Psoas muscle (tissue), 8 donors: ENCODE measurements at places on chromosomes 7 and 10. TPM values are rescaled to one million over a fixed set of nuclear protein-coding genes. Genes with fewer than 3 reads are reported as not detected.

GRCh38 chr10:78471326-78471722 is 437.7 kb downstream of the RPS24 start:
- H3K27me3 ChIP-seq, result no peaks in the 10 kb centered on the region
- no peaks in the 10 kb centered on the region for H3K4me1 ChIP-seq
- DNase-seq, result no peak
- H3K27ac ChIP-seq, result no peak overlapping the region

DNA sequence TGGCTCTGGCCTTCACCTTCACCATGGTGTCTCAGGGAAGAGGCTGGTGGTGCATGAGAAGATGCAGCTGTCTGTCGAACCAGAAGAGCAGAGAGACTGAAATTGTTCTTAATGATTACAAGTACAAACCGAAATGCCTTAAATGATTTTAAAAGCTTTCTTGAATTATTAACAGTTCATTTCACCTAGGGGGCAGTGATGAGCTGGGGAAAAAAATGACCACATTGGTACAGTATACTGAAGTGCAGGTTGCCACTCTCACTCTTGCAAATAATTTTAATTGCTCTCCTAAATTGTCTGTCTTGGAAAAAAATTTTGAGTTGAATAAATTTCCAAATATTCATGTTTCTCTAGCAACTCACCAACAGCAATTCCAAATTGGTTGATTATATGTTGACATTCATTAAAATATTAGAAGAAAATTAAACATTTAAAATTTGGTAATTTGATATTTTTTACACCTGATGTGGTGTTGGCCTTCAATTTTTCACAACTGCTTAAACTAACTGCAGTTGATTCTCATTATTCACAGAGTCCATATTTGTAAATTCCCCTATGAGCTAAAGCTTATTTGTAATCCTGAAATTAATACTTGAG is 692.6 kb downstream of the ZWINT start:
- no peaks in the 10 kb centered on the region for H3K36me3 ChIP-seq
- H3K4me1 ChIP-seq, result no peaks in the 10 kb centered on the region
- H3K27me3 ChIP-seq, result no peaks in the 10 kb centered on the region
- H3K4me3 ChIP-seq, result no peak overlapping the region
- no peak overlapping the region for H3K27ac ChIP-seq

- DNase-seq, result no peak
- no peak overlapping the region for H3K4me3 ChIP-seq
- no peaks in the 10 kb centered on the region for H3K4me1 ChIP-seq
- no peak overlapping the region for H3K27ac ChIP-seq
- H3K27me3 ChIP-seq, result peaks cover 16% of the 10 kb centered on the region
- H3K36me3 ChIP-seq, result no peaks in the 10 kb centered on the region
These were observed 73.0 kb downstream of the COL26A1 start for GRCh38 chr7:101435461-101436220.

DNA sequence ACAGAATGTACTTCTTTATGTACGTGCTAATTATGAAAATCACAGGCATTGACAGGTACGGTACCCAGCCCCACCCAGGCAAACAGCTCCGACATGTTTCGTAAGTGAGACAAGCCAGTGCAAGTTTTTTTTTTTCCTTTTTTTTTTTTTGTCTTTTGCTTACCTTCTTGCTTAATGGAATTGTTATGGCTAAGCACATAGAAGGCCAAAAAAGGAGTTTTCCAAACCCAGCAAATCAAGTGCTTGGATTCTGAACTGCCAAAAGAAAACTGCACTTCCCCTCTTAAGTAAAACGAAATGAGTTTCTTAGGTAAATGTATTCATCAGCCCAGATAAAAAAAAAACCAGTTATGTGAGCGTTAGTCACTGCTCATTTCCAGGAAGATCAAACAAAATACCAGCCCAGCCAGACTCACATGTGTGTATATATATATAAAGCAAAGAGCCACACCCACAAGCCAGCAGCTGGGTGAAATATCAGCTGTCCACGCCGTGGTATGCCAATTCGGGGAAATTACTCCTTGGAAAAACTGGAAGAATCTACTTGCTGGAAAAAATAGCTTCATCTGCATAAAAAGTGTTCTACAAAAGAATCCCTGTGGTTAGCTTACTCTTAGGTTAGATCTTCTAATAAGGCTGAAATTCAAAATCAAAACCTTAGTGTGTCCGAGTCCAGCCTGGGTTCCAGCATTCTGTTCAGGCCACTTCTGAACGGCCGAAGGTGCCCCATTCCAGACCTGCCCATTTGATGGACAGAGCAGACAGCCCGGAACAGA is 8.0 kb downstream of the KLF6 start:
- peak overlapping the region; percentile 100 for H3K27ac ChIP-seq
- H3K27me3 ChIP-seq, result no peaks in the 10 kb centered on the region
- peaks cover 68% of the 10 kb centered on the region for H3K4me1 ChIP-seq
- DNase-seq, result peak; percentile 40
- peak overlapping the region; percentile 95 for H3K4me3 ChIP-seq
- no peaks in the 10 kb centered on the region for H3K36me3 ChIP-seq

DNA sequence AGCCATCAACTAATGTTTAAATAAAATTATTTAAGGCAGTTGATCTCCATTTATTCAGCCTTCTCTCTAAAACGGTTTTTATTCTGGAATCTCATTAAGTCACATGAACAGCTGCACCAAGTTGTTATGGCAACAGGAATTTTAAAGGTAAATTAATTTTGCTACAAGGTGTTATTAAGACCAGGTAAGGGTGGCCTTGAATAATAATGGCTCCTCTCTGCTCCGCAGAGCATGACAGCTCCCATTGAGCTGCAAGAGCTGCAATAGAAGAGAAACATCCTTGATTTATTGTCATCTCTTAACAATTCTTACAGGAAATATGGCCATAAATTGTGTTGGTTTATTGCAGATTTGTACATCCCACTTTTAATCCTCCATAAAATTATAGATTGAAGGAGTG is 165.8 kb downstream of the KLF6 start:
- H3K27ac ChIP-seq, result no peak overlapping the region
- no peak overlapping the region for H3K4me3 ChIP-seq
- DNase-seq, result no peak
- H3K4me1 ChIP-seq, result peaks cover 11% of the 10 kb centered on the region
- no peaks in the 10 kb centered on the region for H3K36me3 ChIP-seq
- no peaks in the 10 kb centered on the region for H3K27me3 ChIP-seq

DNA sequence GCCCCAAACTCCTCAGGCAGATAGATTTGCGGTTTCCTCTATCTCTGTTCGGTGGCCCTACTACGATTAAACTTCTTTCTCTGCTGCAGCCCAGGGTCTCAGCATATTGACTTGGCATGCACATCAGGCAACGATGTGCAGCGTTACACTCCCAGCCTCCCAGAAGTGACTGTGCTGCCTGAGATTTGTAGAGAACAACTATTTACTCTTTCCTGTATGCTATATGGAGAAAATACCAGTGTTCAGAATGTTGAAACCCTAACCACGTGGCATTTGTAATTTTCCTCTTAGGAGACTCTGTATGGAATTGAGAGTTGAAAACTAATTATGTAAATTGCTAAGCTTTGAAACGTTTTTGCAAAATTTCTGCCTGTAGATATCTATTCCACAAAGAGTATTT is 50.9 kb downstream of the GNAI1 start:
- H3K36me3 ChIP-seq, result no peaks in the 10 kb centered on the region
- DNase-seq, result no peak
- H3K27me3 ChIP-seq, result no peaks in the 10 kb centered on the region
- H3K27ac ChIP-seq, result no peak overlapping the region

- H3K27ac ChIP-seq, result no peak overlapping the region
- no peaks in the 10 kb centered on the region for H3K36me3 ChIP-seq
- no peak for DNase-seq
- H3K4me1 ChIP-seq, result no peaks in the 10 kb centered on the region
These were observed 38.4 kb upstream of the ZNF138 start for GRCh38 chr7:64755865-64756264.

DNA sequence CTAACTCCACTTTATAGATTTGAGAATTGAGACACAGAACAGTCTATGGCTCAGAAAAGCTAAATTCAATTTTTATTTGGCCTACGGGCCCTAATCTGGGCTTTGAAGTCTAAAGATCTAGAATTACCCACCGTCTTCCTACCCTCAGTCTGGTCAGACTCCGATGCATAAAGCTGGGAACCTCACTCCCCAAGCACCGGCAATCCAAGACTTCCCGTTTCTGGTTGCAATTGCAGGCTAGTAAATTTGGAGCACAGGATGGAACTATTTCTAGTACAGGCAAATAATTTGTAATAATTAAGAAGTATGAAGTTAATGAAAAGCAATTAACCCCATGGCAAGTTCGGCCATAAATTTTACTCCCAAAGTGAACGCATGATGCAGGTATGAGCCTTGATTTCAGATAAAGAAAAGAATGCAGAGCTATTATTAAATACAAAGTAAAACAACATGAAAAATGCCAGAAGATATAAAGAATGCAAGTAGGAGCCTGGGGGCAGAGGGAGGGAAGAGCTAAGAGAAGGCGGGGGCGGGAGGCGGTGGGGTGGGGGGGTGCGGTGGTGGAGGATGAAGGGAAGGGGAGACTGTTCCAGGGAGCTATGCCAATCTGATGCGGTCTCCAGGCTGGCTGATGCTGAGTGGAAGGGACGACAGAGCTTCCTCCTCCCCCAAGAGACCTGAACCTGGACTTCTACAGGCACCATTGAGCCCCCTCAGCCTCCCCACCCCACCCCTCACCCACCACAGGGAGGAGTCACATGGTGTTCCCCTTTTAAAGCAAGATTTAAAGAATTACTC is 45.1 kb downstream of the BPGM start:
- H3K36me3 ChIP-seq, result no peaks in the 10 kb centered on the region
- no peak overlapping the region for H3K27ac ChIP-seq
- peaks cover 3% of the 10 kb centered on the region for H3K4me1 ChIP-seq
- H3K4me3 ChIP-seq, result no peak overlapping the region

- H3K4me1 ChIP-seq, result peaks cover 42% of the 10 kb centered on the region
- H3K27me3 ChIP-seq, result no peaks in the 10 kb centered on the region
- H3K36me3 ChIP-seq, result peaks cover 3% of the 10 kb centered on the region
- no peak for DNase-seq
- H3K27ac ChIP-seq, result peak overlapping the region; percentile 97
These were observed 1.3 kb upstream of the ITPRIP start for GRCh38 chr10:104339469-104340110.

GRCh38 chr7:78326876-78327275 is 528.3 kb downstream of the PHTF2 start:
- H3K27ac ChIP-seq, result no peak overlapping the region
- no peaks in the 10 kb centered on the region for H3K36me3 ChIP-seq
- H3K27me3 ChIP-seq, result no peaks in the 10 kb centered on the region
- DNase-seq, result no peak
- no peak overlapping the region for H3K4me3 ChIP-seq

The TMEM196 gene
- total RNA-seq, result not detected

The ZNF804B gene
- total RNA-seq, result not detected

The WDR86 gene
- total RNA-seq, result not detected

The GIMAP5 gene
- 7.4 TPM for total RNA-seq

The PRSS37 gene
- total RNA-seq, result not detected

The SPDYE6 gene
- total RNA-seq, result not detected
